ENCODE measurements at places on chromosomes 1 and 21.

DNA sequence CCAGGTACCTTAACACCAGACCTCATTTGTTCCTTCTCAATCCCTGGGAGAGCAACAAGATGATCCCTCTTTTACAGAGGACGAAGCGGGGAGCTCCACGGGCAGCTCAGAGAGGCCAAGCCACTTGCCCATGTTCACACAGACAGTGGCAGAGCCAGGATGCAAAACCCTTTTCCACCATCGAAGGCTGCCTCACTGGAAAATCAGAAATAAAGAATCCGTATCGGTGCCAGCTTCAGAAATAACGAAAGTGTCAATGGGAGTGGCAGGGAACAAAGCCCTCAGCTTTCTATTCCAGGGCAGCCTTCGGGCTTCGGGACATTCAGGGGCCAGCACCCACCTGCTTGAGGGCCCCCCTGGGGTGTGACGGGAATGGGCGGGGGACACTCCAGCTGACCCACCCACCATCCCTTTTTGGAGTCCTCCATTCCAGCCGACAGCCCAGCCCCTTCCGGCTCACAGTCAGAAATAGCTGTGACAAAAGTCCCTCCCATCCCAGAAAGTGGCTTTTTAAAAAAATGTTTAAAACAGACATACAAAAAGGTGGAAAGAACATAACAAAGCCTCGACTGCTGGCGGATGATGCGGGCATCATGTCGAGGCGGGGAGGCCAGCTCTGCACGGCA, 6.0 kb downstream of the IFFO2 start:
- no peak for DNase-seq

GRCh38 chr1:203671521-203672278, 45.1 kb downstream of the ATP2B4 start:
- no peak for DNase-seq

DNA sequence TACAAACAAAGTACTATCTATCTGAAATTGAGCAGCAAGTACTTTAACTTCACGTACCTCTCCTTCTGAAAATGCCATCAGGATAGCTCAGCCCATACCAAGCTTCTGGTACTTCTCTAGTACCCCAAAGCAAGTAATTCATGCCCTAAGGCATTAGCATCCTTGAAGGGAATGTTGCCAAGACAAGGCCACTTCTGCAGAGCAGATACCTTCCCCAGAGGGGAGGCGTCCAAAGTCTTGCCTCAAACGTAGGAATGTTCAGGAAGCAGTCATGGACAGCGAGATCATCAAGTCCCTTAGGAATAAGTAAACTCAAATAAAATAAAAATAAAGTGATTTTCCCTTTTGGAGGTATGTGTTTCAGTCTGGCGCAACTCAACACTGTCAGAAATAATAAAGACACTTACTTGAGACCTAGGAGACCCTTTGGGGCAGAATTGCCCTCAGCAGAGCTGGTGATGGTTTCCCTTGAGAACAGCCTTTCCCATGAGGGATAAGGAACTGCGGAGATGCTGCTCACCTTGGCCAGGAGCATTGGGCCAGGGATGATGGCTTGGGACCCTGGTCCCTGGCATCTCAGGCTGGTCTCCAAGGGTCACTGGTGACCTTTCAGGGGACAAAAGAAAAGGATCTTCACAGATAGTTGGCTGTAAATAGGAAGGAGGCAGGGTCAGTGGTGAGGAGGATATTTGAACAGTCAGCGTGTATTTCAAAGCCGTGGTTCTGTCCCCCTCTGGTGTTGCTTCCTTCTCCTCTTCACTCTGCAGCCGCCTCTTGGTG, 522.9 kb downstream of the KIF26B start:
- no peak for DNase-seq

DNA sequence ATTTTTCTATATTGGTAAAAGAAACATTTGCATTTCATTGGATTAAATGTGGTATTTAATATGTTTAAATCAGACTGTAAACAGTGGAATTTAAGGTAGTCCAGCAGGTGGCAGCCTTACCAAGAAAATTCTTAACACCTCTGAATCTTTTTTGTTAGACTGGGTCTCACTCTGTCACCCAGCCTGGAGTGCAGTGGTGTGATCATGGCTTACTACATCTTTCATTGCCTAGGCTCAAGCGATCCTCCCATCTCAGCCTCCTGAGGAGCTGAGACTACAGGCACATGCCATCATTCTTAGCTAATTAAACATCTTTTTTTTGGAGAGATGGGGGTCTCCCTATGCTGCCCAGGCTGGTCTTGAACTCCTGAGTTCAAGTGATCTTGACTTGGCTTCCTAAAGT, 98.8 kb downstream of the RABGAP1L start:
- peak; percentile 6 for DNase-seq

- DNase-seq, result no peak
Observed at GRCh38 chr1:2193514-2194281, 874 bp downstream of the FAAP20 start.

- peak; percentile 69 for DNase-seq
Observed at GRCh38 chr1:117664314-117664713, 58.5 kb downstream of the TENT5C start.

- DNase-seq, result no peak
Observed at GRCh38 chr1:14168326-14169063, 430.0 kb upstream of the KAZN start.

- DNase-seq, result no peak
Observed at GRCh38 chr1:190511554-190511953, 33.9 kb upstream of the BRINP3 start.

DNA sequence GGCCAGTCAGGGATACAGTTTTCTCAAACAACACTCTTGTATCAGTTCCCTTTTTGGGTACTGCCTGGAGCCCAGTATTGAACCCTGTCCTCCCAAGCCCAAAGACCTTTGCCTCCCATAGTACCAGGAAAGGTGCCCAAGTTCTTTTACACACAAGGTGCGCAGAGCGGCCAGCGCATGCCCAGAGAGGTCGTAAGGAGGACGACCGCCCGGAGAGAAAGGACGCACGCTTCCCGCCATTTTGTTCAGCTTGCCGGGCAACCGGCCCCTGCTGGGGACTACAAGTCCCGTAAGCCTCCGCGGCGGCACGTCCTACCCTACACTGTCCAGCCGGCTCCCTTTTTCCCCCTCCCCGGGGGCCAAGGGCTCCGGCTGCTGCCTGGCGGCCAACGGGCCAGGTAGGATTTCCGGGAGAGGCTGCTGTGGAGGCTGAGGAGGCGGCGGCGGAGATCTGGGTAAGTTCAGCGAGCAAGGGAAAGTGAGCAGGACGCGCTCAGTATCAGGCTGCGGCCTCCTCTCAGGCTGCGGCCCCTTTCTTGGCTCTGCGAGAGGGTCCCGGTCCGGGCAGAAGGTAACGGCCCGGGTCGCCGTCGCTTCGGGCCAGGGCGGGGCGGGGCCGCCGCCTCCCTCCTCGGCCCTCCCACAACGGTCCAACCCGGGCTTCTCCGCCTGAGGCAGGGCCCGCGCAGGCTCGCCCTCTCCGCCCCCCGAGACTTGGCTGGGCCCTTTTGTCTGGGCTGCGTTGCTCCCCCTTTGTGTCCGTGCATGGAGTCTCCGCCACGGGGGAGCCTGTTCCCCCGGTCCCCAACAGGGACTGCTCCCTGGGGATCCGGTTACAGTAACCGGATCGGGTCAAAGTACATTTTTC, at the start of gene PHACTR4:
Gene PHACTR4 (plus strand): TSS at position 370 of the 868 bp plus-strand sequence. CDS start 37,708 bp downstream, outside the sequence.
- DNase-seq, result peak; percentile 72

DNA sequence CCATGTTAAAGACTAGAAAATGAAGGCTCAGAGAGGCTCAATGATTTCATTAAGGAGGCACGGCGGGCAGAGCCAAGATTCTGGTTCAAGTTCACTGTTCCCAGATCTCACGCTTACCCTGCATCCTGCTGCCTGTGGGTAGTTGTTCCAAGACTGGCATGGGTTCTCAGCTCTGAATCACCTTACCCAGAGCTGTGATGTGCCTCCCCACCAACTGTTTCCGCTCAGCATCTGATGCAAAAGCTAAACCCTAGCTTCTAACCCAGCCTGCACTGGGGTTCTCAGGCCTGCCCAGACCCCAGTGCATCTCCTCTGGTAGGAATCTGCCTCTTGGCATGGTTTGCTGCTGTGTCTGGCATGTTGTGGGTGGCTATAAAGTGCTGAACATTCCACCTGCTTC, 11.8 kb downstream of the TNR start:
- no peak for DNase-seq

- peak; percentile 84 for DNase-seq
Observed at GRCh38 chr1:17236779-17237560, 11.9 kb upstream of the PADI3 start.

- no peak for DNase-seq
Observed at GRCh38 chr21:33067043-33067442, 2.9 kb upstream of the OLIG1 start.

GRCh38 chr1:231039161-231040018, 664 bp downstream of the FAM89A start:
- DNase-seq, result peak; percentile 48

DNA sequence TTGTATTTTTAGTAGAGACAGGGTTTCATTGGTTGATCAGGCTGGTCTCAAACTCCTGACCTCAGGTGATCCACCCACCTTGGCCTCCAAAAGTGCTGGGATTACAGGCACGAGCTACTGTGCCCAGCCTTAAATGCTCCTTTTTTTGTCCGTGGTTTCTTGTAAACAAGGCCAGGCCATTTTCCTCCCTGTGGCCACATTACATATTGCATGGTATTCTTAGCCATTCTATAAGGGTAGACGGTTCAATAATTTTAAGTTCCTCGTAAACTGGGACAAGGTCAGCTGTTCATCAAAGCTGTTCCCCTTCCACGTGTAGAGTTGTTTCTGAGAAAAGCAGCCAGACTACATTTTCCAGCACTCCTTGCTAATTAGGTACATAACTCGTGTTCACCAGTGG, 10.3 kb upstream of the LUZP1 start:
- DNase-seq, result no peak

DNA sequence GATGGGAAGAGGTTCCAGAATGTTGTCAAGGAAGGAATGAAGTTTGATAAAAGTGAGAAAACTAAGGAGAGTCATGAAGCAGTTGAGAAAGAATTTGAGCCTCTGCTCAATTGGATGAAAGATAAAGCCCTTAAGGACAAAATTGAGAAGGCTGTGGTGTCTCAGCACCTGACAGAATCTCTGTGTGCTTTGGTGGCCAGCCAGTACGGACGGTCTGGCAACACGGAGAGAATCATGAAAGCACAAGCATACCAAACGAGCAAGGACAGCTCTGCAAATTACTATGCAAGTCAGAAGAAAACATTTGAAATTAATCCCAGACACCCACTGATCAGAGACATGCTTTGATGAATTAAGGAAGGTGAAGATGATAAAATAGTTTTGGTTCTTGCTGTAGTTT, 142.8 kb downstream of the CDC7 start:
- DNase-seq, result no peak

DNA sequence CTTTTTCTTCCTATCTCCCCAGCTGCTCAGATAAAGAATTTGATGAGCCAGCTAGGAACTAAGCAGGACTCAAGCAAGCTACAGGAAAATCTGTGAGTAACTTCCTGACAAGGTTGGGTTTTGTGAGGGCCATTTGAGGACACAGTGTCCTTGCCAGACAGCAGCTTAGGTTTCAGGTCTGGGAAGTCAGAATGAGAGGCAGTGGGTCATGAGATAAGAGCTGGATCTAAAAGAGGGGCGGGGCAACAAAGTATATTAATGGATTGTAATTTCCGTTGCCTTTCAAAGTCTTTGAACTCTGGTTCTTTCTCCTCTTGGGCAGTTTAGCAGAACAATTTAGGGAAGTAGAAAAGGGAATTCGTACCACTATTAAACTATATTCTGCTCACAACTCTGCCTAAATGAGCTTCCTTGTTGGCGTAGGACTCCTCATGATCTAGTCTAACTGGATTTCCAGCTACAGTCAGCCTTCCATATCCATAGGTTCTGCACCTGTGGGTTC, 16.6 kb downstream of the STX12 start:
- no peak for DNase-seq

DNA sequence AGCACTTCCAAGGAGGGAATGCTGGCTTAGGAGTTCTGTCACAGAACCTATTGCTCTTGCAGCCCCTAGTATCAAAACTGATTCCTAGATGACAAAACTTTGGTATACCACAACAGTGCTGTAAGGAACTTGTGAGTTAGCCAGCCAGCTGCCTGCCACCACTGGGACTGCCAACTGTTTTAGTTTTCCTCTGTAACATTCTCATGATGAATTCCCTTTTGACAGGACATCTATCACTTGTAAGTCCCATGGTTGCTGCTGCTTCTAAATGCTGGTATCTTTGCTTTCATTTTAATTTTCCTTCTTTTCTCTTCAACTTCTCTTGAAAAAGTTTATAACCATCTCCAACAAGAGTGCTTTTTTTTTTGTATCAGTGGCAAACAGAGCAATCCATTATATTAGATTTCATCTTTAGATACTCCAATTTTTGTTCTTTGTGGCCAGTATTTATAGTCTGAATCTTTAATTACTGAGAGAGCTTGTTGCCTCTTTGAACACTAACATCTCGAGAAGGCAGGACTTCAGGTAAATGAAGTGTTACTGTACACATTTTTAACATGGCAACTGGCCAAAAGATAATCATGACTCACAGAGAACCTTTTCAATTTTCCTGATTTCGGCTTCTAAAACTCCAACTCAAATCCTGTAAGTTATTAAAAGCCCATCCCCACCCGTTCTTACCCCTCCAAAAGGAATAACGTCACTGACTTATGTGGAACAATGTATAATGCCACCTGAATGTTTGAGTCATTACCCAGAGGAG, 19.8 kb downstream of the DBT start:
- DNase-seq, result no peak

GRCh38 chr1:186792870-186793581, 35.7 kb upstream of the PLA2G4A start:
- DNase-seq, result no peak

DNA sequence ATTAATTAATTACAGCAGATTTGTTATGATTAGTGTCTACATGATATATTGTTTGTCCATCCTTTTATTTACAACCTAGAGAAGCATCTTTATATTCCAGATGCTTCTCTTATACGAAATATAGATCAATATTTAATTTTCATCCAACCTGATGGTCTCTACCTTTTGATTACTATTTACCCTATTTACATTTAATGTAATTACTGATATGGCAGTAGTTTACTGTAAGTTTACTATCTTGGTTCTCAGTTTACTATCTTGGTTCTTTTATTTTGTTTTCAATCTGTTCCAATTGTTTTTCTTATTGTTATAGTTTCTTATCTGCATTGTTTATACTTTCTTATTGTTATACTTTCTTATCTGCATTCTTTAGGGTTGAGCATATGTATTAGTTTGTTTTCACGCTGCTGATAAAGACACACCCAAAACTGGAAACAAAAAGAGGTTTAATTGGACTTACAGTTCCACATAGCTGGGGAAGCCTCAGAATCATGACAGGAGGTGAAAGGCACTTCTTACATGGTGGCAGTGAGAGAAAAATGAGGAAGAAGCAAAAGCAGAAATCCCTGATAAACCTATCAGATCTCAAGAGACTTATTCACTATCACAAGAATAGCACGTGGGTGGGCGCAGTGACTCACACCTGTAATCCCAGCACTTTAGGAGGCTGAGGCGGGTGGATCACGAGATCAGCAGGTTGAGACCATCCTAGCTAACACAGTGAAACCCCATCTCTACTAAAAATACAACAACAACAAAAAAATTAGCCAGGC, 28.9 kb downstream of the FAF1 start:
- DNase-seq, result no peak

Measured in activated CD4-positive, alpha-beta T cell treated with anti-CD3 and anti-CD28 coated beads for 4 hours (primary cell).